ENCODE measurements at places on chromosomes 1 and 21. TPM values are rescaled to one million over a fixed set of nuclear protein-coding genes. Genes with fewer than 3 reads are reported as not detected.

- DNase-seq, result peak; percentile 83
Observed at GRCh38 chr1:241518476-241519307, 863 bp downstream of the FH start.

DNA sequence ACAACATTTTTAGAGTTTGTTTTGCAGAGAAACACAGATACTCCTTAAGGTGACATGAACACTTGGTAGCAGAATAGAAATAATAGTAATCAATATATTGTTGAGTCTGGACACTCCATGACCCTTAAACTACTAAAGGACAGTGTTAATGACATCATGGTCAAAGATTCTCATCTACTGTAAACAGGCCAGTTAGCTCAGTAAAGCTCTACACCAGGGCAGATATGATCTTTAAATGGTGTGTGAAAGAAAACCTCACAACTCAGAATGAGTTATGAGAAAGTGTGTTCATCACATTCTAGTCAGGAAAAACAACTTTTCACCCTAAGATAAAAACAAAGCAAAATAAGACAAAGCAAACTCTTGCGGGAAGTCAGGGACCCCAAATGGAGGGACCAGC lies 58.1 kb upstream of the ADAMTS5 start:
- no peak for DNase-seq

CFHR5 gene
- polyA plus RNA-seq, result not detected

- DNase-seq, result no peak
Observed at GRCh38 chr1:78536427-78536826, 45.7 kb downstream of the PTGFR start.

ASTN1 gene
- not detected for polyA plus RNA-seq

S100B gene
- polyA plus RNA-seq, result 0.21 TPM

DNA sequence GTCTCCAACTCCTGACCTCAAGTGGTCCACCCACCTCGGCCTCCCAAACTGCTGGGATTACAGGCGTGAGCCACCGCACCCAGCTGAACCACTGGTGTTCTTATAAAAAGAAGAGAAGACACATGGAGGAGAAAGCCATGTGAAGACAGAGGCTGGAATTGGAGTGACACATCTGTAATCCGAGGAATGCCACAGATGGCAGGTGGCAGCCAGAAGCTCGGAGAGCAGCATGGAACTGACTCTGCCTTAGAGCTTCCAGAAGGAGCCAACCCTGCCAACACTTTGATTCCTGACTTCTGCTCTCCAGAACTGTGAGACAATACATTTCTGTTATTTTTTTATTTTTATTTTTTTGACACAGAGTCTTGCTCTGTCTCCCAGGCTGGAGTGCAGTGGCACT lies 59.0 kb upstream of the ATP2B4 start:
- no peak for DNase-seq

NBPF8 gene
- polyA plus RNA-seq, result 8.5 TPM

Data from foreskin keratinocyte (primary cell).